Activated CD4-positive, alpha-beta T cell treated with anti-CD3 and anti-CD28 coated beads, Interleukin-2, amount 10 ng/mL, durations not matched to agents 7 days and 5 days (primary cell): ENCODE measurements at places on chromosomes 16 and 17. TPM values are rescaled to one million over a fixed set of nuclear protein-coding genes. Genes with fewer than 3 reads are reported as not detected.

The TBC1D3D gene
- total RNA-seq: 8.4 TPM

The POLR3E gene
- 54.3 TPM for total RNA-seq

The SRCIN1 gene
- total RNA-seq: not detected

The RNF167 gene
- total RNA-seq: 254 TPM

The KRTAP1-5 gene
- total RNA-seq: not detected

The CHRNE gene
- 0.42 TPM for total RNA-seq

The SOCS1 gene
- total RNA-seq: 133 TPM
